ENCODE measurements at places on chromosomes 11 and 22.

- no peak for DNase-seq
Observed at GRCh38 chr11:43223026-43223425, 88.8 kb upstream of the API5 start.

DNA sequence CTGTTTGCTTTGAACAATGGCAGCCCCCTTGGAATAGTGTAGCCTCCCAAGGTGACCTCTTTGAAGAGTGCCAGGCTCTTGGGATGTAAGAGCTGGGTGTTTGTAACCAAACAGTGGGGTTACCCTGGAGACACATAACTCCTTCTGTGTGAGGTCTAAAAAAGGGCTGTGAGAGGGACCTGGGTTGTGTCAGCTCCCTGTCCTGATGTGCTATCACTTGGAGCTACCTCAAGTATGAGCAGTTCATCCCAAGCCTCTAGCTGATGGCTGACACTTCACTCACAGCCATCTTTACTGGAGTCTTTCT, 40.2 kb downstream of the TSPAN18 start:
- no peak for DNase-seq

DNA sequence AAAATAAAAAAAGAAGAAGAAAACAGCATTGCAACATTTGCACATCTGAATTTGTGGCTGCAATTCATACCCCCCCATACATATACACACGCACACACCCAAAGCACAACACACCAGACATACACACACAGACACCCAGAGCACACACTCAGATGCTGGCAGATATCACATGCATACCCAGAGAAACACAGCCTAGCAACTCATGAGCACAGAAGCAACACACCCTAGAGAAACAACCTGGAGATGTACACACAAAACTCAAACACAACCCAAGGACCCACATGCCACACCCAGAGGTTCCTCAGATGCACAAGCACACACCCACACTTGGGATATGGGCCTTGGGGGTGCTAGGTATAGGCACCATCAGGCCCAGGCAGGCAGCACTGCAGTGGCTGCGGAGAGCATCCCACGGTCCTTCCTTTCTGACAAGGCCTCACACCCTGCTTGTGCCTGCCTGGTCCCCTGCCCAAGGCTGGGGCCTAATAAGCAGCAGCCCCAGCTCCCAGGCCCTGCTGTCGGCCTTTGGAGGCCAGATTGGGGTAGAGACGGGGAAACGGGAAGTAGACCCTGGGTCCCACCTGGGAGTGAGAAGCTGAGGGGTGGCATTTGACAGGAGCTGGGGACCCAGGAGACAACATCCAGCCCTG, 3.1 kb downstream of the CST6 start:
- no peak for DNase-seq

DNA sequence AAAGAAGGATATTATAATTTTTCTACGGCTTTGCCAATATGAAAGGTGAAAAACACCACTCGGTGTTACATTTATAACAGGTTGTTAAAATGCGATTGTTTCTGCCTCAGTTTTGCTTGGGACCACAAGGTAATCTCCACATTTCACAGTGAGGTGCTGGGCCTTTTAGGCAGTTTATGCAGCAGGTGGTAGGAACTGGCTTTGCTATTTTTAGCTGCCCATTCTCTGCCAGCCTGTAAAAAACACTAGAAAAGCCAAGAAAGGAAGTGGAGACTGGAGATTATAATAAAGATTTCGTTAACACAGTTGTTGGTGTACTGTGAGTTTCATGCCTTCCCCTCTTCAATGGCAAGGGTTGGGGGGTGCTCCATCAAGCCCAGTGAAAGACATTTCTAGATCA, 8.0 kb upstream of the MRPL16 start:
- no peak for DNase-seq

GRCh38 chr11:11435635-11436034, 82.6 kb upstream of the CSNK2A3 start:
- DNase-seq, result no peak

All from stimulated activated CD4-positive, alpha-beta T cell treated with anti-CD3 and anti-CD28 coated beads, Interleukin-1b, Interleukin-23, amount 100 ng/mL, for 1 hour (primary cell).